AG09319 (cell line): ENCODE measurements at places on chromosomes 7 and 10.

- no peak for DNase-seq
These were observed 51.9 kb upstream of the PRKAR1B start for GRCh38 chr7:778968-779451.

DNA sequence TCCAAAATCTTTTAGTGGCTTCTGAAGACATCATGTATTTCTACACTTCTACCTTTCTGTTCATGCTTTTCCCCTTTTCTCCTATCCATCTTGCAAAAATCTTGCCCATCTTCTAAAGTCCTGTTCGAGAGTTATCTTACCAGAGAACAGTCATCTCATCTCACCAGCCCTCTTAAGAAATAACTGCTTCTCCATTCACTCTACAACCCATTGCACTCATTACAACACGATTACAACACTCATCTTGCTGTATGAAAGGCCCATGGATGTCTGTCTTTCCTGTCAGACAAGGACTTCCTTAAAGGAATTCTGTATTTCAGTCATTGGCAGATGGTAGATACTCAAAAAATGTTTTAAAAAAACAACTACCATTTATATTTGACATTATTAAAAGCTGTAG lies 30.8 kb downstream of the ZNF438 start:
- DNase-seq: no peak

- no peak for DNase-seq
These were observed 177.1 kb upstream of the CSTF2T start for GRCh38 chr10:51876503-51876902.

GRCh38 chr10:77594471-77594783 lies 43.2 kb downstream of the KCNMA1 start:
- no peak for DNase-seq

- no peak for DNase-seq
These were observed 102.7 kb upstream of the FAM13C start for GRCh38 chr10:59465088-59465487.

DNA sequence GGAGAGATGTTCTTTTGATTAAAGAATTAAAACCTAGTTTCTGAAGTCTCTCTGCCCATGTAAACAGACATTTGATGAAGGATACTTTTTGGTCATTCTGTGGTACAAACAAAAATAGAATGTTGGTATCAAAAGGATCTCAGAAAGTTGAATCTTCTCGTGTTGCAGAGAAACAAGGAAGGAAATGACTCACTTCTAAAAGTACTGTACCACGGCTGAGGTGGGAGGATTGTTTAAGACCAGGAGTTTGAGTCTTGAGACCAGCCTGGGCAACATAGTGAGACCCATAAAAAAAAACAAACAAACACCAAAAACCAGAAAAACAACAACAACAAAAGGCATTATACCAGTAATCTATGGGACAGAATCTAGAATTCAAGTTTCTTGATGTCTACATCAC lies 69.7 kb downstream of the PRSS58 start:
- no peak for DNase-seq

GRCh38 chr10:84075226-84076046 lies 63.9 kb upstream of the GHITM start:
- DNase-seq: no peak
